Activated CD4-positive, alpha-beta T cell treated with anti-CD3 and anti-CD28 coated beads for 24 hours (primary cell): ENCODE measurements at places on chromosomes 16 and 17.

DNA sequence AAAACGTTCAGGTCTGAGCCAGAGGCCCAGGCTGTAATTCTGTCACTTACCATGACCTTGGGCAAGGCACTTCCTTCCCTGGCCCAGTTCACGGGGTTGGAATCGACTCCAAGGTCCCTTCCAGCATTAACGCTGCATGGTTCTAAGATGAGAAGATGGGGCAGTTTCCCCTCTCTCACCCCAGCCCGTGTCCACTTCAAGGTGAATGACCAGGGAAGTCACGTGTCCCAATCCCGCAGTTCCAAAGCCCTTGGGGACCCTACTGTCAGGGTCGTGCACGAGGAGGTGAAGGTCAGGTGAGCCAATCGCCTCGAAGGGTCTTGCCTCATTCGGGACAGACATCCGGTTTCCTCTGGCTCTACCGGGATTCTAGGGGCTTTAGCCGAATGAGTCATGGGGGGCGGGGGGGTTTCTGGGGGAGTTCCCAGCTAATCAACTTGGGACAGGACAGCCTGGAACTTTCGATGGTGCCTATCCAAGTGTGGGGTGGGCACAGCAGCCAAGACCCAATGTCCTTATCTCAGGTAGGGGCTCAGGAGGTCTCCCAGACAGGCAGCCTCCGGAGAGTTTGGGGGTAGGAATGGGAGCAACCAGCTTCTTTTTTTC is 762 bp upstream of the CSF3 start:
- no peak for DNase-seq

DNA sequence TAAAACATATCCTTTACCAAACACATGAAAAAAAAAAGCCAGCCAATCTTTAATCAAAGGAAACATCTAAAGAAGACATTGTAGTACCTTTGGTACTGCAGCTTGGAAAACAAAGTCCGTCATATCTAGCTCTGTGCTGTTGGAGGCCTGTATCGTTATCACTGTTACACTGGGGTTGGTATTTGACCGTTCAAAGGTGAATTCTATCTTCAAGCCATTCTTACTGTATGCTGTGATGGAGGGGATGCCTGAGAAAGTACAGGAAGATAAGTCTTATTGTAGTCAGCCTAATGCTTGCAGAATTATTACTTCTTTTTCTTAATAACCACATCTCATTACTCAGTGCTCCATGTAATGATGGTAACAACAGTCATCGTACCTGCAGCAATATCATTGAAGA is 14.4 kb upstream of the PHLPP2 start:
- no peak for DNase-seq

DNA sequence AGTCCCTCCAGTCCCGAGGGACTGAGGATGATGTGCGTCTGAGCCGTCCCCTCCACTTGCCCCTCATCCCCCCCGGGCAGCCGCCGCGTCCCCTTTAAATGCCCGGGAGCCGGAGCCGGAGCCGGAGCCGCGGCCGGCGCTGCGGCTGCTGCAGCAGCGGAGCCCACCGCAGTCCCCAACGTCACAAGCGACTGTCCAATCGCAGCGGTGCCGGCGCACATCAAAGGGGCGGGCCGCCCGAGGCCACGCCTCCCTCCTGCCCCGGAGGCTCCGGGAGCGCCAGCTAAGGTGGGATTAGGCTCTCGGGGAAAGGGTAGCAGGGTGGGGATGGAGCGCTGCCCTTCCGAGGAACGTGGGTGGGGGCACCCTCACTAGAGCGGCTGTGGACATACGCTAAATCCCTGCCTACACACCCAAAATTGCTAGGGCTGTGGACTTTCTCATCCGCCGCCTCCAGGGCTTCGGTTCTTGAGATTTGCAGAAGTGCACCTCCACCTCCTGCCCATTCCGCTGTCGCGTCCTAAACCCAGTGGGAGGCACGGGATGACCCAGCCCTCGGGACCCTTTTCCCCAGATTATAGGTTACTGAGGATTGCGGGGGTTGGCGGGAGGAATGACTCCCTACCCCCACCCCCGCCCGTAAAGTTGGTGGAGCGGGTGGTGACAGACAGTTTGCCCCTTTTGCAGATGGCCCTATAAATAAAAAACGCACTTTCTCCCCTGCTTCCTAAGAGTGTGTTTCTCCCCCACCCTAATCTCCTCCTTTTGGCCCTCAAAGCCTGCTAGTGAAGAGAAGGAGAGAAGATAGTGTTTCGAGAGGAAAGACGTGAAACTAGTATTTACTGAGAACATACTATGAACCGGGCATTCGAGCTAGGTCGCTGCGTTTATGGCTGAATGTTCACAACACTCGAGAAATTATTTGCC is at the start of gene PHOSPHO1:
PHOSPHO1 (minus strand) TSS at position 152 of the 927 bp plus-strand sequence. CDS start 4,096 bp downstream, outside the sequence.
- DNase-seq, result peak; percentile 77

- no peak for DNase-seq
Measured at GRCh38 chr17:55666806-55667205, 55.9 kb downstream of the TMEM100 start.

DNA sequence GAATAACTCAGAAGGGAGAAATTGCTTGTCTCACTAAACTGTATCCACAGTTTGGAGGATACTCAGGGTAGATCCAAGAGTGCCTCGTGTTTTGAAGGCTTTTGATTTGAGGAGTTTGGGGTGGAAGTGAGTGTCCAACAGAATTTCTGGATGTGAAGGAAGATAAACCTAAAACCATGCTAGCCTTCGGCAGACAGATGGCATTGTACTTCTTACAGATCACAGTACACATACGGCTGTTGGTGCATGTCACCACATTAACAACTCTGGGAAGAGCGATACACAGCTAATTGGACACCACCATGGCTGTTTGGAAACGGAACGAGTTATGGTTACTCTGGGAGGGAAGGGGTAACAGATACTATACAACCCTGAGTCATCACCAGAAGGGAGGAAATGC is 420.4 kb downstream of the GRIN2A start:
- no peak for DNase-seq

DNA sequence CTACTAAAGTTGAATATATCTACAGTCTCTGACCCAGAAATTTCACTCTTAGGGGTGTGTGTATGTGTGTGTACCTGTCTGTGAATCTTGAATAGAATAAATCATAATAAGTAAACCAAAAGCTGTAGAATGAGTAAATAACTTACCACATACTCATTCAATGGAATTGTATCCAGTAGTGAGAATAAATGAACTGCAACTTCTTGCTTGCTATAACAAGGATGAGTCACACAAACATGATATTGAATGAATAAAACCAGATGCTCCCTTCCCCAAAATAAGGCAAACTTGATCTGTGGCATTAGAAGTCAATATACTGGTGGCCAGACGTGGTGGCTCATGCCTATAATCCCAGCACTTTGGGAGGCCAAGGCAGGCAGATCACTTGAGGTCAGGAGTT is 259.8 kb upstream of the MON1B start:
- no peak for DNase-seq

- no peak for DNase-seq
Measured at GRCh38 chr17:35666070-35666469, 65.4 kb upstream of the RASL10B start.

DNA sequence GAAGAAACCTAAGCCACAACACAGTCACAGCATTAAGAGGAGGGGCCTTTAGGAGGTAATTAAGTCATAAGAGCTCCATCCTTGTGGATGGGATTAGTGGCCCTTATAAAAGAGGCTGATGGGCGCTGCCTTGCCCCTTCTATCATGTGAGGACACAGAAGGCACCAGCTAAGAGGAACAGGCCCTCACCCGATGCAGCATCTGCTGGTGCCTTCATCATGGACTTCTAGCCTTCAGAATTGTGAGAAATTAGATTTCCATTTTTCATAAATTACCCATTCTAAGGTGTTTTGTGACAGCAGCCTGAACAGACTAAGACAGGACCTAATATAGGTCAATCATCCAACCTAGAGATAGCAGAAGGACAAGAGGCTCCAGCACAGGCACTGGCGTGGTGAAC is 120.8 kb downstream of the CDYL2 start:
- DNase-seq, result no peak

GRCh38 chr16:4115949-4116318 is 308 bp downstream of the ADCY9 start:
- DNase-seq, result no peak

- no peak for DNase-seq
Measured at GRCh38 chr16:26606381-26607150, 460.2 kb upstream of the C16orf82 start.
